ENCODE measurements at places on chromosomes 3 and 15. TPM values are rescaled to one million over a fixed set of nuclear protein-coding genes. Genes with fewer than 3 reads are reported as not detected.

IMPG2 gene
- total RNA-seq, result 0.44 TPM

SPESP1 gene
- total RNA-seq, result 2.4 TPM

SNURF gene
- total RNA-seq, result 53.5 TPM

DUOX2 gene
- total RNA-seq, result not detected

ASB14 gene
- total RNA-seq, result under 0.01 TPM

MCF2L2 gene
- total RNA-seq, result 0.31 TPM

BTLA gene
- total RNA-seq, result 0.13 TPM

ZNF662 gene
- total RNA-seq, result 1.7 TPM

GHSR gene
- not detected for total RNA-seq
